Stimulated activated CD4-positive, alpha-beta T cell treated with anti-CD3 and anti-CD28 coated beads, Interleukin-4, amount 100 ng/mL, for 1 hour (primary cell): ENCODE measurements at places on chromosomes 2 and 18.
A peak's percentile ranks its signal among the peaks of the same experiment; 100 is the strongest.

- DNase-seq = no peak
Observed at GRCh38 chr18:22830511-22830910, 102.6 kb upstream of the RBBP8 start.

- DNase-seq = no peak
Observed at GRCh38 chr2:112010751-112011150, 44.3 kb upstream of the TMEM87B start.

DNA sequence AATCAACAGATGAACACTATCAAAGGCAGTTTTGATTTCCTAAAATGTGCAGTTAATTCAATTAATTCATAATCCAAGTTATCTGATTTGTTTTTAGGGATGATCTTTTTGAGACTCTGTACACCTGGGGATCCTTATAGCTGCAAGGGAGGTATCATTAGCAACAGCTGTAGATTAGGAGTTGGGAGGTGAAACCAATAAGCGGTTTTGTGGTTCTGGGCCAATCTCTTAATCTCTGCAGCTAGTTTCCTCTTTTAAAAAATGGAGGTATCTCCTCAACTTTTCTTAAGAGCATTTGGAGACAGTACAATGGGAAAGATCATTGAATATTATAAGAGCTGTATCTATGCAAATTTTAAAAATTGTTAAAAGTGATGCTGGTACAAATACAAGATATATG is 126.0 kb downstream of the MC4R start:
- DNase-seq = no peak

GRCh38 chr2:11012131-11012693 is 100.5 kb downstream of the KCNF1 start:
- DNase-seq = no peak

- DNase-seq = no peak
Observed at GRCh38 chr2:96195410-96196066, 13.1 kb downstream of the STARD7 start.

- DNase-seq = no peak
Observed at GRCh38 chr2:226057914-226058313, 658.4 kb downstream of the NYAP2 start.

DNA sequence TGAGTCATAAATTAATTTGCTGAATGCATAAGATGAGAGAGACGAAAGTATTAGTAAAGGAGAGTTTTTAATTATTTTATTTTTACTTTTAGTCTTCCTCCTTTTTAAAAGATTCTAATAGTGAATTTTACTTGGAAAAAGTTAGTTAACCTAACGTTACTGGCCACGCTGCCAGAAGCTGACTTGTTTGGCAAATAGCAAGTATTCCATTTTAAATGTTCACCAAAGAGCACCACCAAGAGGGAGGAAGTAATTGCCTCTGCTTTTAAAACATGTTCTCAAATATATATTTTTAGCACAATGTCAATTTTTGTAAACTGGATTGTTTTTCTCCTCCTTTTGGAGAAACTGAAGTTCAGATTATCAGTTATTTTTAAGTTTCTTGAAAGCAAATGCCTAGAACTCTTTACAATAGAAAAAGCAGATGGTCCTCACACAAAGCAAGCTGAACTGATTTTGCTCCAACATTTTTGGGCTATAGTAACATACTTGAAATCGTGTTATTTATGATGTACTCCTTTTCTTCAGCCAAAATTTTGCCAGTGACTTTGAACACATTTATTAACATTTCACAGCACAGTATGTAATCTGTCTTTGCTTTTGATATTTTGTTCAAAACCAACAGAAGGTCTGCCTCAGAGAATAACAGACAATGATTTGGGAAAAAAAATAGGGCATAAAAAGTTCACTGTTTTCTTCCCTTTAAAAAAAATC is 1311.0 kb upstream of the FAM98A start:
- DNase-seq = no peak

DNA sequence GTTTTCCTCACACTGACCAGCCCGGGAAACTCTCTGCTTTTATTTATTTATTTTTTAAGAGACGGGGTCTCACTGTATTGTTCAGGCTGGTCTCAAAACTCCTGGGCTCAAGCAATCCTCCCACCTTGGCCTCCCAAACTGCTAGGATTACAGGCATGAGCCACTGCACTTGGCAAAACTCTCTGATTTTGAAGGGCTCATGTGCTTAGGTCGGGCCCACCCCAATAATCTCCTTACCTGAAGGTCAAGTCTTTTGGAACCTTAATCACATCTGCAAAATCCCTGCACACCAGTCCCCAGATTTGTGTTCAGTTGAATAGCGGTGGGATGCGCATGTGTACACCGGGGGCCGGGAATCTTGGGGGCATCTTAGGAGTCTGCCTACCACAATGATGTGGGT is 7.7 kb upstream of the ECEL1 start:
- DNase-seq = no peak

GRCh38 chr2:180240774-180241173 is 233.7 kb upstream of the CWC22 start:
- no peak for DNase-seq

DNA sequence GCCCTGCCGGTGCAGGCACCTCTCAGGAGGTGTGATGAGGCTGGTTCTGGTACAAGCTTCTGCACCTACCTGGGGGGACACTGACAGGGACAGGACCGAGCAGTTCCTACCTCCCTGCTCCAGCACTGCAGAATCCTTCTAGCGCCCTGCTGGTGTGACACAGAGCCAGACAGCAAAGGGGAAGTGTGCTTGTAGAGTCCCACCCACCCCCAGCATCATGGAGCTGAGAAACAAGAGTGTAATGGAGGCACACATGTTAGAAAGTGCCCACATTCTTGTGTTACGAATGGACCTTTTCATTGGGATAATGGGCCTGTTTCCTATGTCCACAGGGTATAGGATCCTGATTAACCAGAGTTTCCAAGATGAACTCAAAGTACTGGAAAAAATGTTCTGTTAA is 38.3 kb downstream of the OXER1 start:
- DNase-seq = no peak

- no peak for DNase-seq
Observed at GRCh38 chr2:20641123-20641985, 9.5 kb downstream of the HS1BP3 start.

- no peak for DNase-seq
Observed at GRCh38 chr2:39050109-39050508, 70.7 kb downstream of the SOS1 start.

- peak; percentile 36 for DNase-seq
Observed at GRCh38 chr2:33598561-33599174, 431 bp downstream of the FAM98A start.

DNA sequence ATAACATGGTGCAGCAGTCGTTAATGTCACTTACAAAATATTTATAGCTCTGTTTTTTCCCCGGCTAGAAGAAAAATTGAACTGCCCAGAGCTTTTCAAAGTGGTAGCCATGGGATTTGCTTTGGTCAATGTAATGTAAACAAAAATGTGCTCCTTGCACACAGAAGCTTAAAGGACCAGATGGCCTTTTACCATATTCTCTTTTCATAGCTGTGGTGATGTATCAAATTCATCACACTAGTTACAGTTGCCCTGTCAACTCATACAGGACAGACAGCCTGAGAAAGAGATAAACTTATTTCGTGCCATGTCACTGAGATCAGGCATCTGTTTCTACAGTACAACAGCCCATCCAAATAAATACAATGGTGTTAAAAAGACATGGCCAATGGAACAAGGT is 368.1 kb upstream of the CDH19 start:
- no peak for DNase-seq

DNA sequence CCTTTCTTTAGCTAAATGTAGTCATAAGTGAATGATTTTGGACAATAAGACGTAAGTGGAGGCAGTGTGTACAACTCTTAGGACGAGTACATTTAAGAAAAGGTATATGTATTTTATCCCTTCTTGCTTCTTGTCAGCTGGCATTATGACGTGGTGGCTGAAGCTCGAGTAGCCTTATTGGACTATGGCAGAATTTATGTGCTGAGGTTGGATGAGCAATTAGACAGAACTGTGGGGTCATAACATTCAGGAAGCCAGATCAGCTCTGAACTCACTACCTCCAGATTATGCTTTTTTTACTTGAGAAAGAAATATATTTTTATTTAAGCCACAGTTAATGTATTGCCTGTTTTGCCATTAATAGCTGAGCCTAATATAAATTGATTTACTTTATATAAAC is 661.5 kb downstream of the ERBB4 start:
- no peak for DNase-seq

- DNase-seq = peak; percentile 31
Observed at GRCh38 chr2:127674241-127675209, 805 bp downstream of the LIMS2 start.

GRCh38 chr18:5582849-5583681 is 39.3 kb upstream of the EPB41L3 start:
- DNase-seq = no peak

DNA sequence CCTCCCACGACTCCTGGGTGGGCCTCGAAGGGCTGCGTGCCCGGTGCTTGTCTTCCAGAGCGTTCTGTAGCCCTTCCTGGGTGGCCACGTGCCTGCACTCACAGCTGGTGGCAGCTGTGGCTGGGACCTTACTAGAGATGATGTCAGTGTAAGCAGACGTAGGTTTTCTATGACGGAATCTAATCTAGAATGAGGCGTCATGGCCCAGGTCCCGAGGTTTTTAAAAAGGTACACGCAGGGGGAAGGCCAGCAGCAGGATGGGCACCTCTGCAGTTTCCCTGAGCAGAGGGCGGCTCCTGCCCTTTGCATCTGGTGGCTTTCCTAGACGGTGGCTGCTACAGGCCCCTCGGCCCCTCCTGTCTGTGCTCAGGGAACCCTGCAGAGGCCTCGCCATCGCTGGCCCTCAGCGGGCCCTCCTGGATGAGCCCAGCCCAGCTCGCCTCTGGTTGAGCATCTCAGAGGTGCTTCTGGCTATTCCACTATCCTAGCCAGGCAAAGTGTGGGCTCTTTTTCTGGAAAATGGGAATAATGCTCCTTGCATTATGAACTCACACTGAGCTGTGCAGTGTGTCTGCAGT is 49.6 kb upstream of the PXDN start:
- DNase-seq = no peak

- peak; percentile 7 for DNase-seq
Observed at GRCh38 chr2:54708584-54709335, 14.7 kb upstream of the EML6 start.

DNA sequence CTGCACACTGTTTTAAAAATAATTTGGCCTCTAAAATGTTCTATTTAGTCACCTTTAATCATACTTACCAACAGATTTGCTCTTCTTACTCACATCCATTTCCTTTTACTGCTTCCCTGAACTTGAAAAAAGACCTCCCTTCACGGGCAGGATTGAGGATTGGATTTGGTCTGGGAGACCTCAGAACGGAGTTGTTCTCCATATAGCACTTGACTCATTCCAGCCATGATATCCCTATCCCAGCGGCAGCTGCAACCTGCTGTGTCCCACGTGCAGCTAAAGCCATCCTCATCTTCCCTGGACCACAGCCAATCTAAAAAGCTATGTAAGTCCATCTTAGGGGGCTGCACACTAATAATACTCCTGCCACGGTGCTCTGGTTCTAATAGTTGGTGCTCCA is 97.0 kb upstream of the PTPRM start:
- DNase-seq = no peak

- DNase-seq = no peak
Observed at GRCh38 chr18:57759650-57760049, 43.5 kb downstream of the ATP8B1 start.

DNA sequence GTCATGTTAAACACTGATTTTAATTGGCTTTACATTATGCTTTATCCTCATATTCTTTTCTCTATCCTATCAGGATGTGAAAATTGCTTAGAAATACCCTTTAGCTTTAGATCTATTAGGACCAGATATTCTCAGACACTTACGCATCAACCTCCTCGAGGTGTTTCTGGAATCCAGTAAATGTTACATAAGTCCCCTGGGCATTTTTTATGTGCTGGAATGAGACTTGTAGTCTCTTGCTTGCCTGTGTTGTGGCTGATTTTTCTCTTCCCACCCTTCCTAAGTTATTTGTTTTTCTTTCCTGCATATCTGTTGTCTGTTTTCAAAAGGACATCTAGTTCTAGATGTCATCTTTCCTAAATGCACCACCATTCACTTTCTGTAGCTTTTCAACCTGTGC is 197.1 kb downstream of the CCDC85A start:
- DNase-seq = no peak

DNA sequence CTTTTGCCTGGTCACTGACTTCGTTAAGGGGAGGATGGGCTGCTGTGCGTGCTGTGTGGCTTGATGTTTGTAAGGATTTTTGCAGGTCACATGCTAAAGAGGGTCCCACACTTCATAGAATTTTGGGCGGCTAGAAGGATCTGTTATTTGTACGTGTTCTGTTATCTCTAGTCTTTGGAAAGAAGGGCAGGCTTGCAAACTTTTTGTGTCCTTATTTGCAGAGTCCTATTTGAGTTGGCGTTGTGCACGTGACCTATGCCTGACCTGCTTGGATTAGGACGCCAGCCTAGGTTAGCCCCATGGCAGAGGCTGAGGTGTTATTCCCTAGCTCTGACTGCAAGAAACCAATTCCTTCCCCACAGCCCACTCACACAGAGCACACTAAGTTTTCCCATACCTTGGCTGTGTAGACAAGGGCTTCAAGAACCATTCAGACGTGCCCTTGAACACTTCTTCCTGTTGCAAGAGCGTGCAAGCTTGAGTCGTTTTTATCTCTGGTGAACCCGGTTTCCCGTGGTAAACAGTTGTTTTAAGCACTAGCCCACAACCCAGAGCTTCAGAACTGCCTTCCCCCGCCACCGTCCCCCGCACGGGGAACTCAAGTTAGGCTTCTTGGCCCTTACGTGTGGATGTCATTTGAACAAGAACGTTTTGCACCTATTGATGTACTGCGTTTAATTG is 94.6 kb downstream of the LDLRAD4 start:
- DNase-seq = peak; percentile 26

GRCh38 chr2:172307800-172308199 is 119.6 kb upstream of the ITGA6 start:
- no peak for DNase-seq

DNA sequence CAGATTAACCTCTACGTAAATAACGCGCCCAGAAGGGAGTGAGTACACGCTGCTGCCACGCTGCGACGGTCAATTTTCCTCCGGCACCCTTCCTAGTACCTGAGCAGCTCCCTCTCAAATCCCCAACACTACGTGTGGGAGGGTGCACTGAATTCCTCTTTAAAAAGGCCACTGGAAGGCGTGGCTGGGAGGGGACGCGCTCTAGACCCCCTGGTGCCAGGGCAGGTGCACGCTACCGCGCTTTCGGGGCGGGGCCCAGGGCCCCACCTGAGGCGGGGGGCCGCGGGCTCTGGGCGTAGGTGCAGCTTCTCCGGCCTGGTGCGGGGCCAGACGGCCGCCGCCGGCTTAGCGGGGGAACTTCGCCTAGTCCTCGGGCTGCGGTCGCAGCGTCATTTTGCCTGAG is 668 bp upstream of the ANKRD12 start:
- no peak for DNase-seq

GRCh38 chr2:54401554-54401953 is 54.6 kb upstream of the SPTBN1 start:
- DNase-seq = no peak

DNA sequence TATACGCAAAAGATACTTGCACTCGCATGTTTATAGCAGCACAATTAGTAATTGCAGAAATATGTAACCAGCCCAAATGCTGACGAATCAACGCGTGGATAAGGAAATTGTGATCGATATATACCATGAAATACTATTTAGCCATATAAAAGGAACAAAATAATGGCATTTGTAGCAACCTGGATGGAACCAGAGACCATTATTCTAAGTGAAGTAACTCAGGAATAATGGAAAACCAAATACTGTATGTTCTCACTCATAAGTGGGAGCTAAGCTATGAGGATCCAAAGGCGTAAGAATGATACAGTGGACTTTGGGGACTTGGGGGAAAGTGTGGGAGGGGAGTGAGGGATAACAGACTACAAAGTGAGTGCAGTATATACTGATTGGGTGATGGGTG is 1008.0 kb upstream of the CRIM1 start:
- no peak for DNase-seq

- DNase-seq = no peak
Observed at GRCh38 chr2:196160101-196160500, 11.3 kb downstream of the STK17B start.

- DNase-seq = no peak
Observed at GRCh38 chr2:117359266-117359914, 455.1 kb upstream of the DDX18 start.
